ENCODE measurements at places on chromosomes 6 and 20.

DNA sequence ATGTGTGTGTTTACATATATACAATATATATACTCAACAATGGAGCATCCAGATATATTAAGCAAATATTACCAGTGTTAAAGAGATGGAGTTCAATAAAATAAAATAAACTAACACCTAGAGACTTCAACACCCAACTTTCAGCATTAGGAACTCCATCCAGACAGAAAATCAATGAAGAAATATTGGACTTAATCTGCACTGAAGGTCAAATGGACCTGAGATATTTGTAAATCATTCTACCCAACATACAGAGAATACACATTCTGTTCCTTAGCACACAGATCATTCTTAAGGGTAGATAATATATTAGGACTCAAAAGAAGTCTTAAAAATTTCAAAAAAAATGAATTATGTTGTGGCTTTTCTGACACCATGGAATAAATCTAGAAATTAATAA is 832.3 kb upstream of the ADGRB3 start:
- no peak for DNase-seq

GRCh38 chr20:12111431-12112088 is 193.9 kb downstream of the BTBD3 start:
- no peak for DNase-seq

- no peak for DNase-seq
Measured at GRCh38 chr20:56750430-56750829, 121.3 kb downstream of the TFAP2C start.

DNA sequence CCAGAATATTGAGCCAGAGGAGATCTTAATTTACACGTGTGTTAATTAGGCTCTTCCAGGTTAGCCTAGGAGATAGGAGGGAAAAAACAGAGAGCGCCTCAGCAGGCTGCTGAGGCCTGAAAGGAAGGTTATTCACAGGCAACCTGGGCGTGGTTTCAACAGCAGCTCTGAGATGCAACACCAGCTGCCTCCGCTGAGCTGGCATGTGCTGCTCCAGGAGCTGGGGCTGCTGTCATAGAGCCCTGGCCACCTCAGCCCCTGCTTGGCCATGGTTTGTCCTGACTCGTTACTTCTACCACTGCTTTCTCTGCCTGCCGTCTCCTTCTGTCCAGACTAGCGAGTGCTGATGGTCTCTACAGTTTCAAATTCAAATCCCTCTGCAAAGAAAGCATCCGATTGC is 32.4 kb upstream of the RPP40 start:
- no peak for DNase-seq

GRCh38 chr6:89566930-89567629 is 71.5 kb downstream of the LYRM2 start:
- no peak for DNase-seq

- no peak for DNase-seq
Measured at GRCh38 chr6:11654876-11655275, 117.3 kb downstream of the TMEM170B start.

GRCh38 chr20:59568509-59569024 is 35.8 kb upstream of the PHACTR3 start:
- no peak for DNase-seq

GRCh38 chr6:122726649-122727048 is 52.9 kb upstream of the FABP7 start:
- peak; percentile 48 for DNase-seq

DNA sequence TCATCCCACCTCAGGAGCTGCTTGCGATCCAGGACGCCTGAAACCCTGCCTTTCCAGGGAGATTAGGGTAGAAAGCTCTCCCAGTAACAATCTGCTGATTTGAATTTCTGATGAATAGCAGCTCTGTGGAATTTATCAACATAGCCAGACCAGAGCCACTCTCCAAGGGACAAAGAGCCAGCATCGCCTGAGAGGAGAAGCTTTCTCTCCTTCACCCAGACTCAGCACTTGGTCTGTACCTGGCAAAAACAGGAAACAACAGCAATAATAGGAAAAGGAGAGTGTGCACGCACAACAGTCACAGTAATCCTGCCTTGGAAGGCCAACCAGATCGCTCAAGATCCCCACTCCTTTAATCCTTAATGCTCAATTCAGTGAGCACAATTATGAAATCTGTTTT is 22.3 kb upstream of the ROS1 start:
- no peak for DNase-seq

Measured in AML-193 (cell line).